ENCODE measurements at places on chromosomes 6 and 20.

- no peak for DNase-seq
Measured at GRCh38 chr20:8020314-8021079, 936 bp upstream of the TMX4 start.

DNA sequence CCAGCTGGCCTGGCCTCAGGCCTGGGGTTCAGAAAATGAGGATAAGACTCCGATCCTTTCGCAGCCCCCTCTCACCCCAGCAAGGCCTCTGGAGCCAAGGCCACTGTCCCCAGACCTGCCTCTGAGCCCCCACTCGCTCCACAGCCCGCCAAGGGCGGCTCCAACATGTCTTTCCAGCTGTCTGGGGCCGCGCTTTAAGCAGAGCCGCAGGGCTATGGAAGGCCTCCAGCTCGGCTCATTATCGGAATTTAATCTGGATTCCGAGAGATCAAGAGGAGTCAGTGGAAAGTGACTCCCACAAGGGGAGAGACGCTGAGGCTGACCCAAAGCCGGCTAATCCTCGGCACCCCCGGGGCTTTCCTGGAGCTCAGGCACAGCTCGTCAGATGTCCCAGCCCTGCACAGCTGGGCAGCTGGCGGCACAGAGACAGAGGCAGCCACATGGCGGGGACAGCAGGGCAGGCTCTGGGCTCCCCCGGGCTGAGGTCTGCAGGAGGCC is 41.8 kb downstream of the BMP7 start:
- DNase-seq: no peak

DNA sequence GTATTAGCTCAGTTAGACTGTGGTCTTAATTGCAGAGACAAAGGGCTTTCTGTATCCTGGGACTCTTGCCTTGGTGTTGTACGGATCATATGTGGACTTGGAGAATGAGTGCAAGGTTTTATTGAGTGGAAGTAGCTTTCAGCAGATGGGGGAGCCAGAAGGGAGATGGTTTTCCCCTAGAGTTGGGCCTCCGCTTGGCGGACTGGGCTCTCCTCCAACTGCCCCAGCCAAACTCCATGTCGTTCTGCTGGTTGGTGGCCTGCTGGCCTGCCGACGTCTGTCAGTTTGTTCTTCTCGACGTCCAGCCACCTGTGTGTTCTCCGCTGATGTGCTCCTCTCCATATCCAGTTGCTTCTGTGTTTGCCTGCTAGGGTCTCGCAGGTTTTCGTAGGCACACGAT is 189.5 kb upstream of the FLRT3 start:
- no peak for DNase-seq

DNA sequence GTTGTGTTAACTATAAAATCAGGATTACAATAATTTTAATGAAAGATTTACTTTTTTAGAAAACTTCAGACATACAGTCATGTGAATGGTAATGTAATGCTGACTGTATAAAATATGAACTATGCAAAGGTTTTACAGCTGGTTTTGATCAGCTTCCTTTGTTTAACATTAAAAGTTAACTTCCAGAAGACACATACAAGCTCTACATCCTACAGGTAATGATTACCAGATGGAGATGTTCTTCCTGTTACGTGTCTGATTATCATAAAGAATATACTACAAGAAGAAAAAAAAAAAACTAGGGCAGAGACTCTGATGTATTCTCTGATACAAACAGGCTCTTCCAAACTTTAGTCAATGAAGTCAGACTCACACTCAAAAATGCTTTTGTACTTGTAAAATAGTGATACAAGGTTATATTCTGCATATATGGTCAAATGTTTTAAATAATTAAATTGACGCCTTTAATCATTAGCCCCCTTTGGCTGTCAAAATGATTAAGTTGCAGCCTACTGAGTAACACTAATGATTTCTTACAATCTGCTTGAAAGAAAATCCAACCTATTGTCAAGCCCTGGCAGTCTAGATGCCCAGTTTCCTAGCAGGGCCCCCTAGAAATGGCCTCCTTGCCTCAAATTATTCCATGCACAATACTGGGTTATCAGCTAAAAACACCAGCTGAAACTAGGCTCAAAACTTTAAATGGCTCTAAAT is 251.8 kb upstream of the RUNX2 start:
- no peak for DNase-seq

GRCh38 chr20:48139262-48140041 is 354.2 kb upstream of the SULF2 start:
- no peak for DNase-seq

GRCh38 chr6:37735722-37736121 is 38.0 kb upstream of the MDGA1 start:
- DNase-seq: no peak

GRCh38 chr20:19161336-19161735 is 51.1 kb upstream of the SLC24A3 start:
- DNase-seq: no peak

GRCh38 chr6:156167625-156168071 is 609.5 kb upstream of the ARID1B start:
- no peak for DNase-seq

DNA sequence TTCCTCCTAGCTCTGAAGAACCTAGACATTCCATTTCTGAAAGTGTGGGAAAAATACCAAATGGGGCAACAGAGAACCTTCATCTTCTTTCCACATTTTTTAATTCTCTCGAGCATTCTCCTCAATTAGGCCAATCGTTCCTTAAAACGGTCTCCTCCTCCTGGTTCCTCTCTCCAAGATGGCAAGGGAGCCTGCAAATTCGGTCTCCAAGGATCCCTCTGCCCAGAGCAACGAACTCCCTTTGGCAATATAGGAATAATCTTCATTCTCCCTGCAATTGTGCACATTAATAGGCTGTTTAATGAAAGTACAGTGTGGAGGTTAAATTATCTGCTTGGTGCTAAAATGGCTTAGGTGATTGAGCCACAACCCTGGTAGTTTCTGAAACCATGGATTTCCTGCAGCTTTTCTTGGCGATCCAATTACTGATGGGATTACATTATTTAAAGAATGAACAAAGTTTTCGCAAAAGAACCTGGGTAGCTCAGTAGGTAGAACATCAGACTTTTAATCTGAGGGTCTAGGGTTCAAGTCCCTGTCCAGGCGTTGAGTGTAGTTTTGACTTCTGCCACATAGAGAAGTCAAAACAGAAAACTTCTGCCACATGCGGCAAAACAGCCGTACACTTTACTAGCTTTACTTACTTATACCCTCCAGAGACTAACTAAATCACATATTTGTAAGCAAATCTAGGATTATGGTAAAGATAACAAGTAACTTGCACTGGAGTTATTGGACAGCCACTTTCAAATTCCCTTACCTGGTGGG is 102.9 kb upstream of the ZNF184 start:
- DNase-seq: no peak

DNA sequence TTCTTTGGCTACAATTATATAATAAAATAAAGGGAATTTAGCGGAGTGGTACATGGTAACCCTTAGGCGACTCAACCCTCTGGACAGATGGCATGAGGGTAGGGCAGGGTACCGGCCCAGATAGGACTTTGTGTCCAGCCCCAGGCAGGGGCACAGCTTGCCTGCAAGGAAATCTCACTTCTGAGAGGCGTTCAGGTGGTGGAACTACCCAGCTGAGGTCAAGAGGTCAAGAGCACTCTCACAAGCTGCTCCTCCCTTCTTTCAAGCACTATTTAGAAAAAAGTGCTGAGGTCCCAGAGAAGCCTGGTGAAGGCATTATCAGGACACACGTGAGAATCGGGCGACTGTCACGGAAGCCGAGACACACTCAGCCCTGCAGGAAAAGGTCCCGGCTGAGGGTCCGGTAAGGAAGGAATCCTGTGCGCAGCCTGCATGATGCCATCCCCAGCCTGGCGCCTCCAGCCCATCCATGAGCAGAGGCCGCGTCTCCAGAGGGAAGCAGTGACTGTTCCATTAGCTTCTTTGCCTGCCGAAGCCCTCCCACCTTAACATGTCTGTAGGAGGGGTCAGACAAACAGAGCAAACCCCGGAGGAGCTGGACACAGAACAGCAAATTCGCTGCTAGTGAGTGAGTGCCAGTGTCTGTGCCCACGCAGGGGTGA is 54.8 kb downstream of the WDR27 start:
- no peak for DNase-seq

- DNase-seq: no peak
Measured at GRCh38 chr6:44935693-44936300, 392.3 kb upstream of the RUNX2 start.

- no peak for DNase-seq
Measured at GRCh38 chr6:161418463-161418945, 144.6 kb upstream of the AGPAT4 start.

DNA sequence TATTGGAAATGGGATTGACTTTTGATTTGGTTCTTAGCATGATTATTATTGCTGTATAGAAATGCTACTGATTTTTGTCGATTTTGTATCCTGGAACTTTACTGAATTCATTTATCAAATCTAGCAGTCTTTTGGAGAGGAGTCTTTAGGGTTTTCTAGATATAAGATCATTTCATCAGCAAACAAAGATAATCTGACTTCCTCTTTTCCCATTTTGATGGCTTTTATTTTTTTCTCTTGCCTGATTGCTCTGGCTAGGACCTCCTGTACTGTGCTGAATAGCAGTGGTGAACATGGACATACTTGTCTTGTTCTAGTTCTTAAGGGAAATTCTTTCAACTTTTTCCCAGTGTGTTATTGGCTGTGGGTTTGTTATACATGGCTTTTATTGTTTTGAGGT is 64.6 kb downstream of the ZC2HC1B start:
- DNase-seq: no peak

Data from stimulated activated CD4-positive, alpha-beta T cell treated with anti-CD3 and anti-CD28 coated beads, Interleukin-1b, Interleukin-23, amount 100 ng/mL, for 24 hours (primary cell).